ENCODE measurements at places on chromosomes 6 and 20. TPM values are rescaled to one million over a fixed set of nuclear protein-coding genes. Genes with fewer than 3 reads are reported as not detected.

DNA sequence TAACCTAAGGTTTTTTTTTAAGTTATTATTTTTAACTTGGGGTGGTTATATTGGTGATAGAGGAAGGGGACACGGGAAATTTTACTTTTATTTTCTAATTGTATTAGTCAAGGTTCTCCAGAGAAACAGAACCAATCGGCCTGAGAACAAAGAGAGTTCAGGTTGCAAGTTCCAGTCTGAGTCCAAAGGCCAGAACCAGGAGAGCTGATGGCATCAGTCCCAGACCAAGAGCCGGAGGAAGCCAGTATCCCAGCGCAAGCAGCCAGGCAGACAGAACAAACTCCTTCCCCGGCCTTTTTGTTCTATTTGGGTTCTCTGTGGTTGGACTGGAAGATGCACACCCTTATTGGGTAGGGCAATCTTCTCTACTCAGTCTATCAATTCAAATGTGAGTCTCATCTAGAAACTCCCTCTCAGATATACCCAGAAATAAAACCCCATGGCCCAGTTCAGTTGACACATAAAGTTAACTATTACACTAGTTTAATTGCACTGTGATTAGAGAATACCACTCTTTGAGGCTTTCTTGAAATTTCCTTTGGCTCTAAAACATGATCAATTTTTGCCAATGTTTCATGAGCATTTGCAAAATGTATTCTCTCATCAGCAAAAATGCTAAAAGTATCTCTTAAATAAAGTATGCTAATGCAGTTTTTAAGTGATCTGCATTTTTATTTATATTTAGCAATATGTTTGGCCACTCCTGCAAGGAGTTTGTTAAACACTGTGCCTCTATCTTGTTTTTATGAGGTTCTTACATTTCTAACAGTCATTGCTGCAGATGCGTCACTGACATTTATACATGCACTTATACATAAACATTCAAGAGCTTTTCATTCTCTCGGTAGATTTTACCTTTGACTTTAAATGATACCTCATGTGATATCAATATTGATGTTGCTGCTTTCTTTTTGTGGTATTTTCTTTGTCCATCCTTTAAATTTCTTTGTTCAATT is 103.2 kb upstream of the SSTR4 start:
- H3K4me3 ChIP-seq, result no peak overlapping the region
- DNase-seq, result no peak

- no peaks in the 10 kb centered on the region for H3K27me3 ChIP-seq
- no peak for DNase-seq
- H3K36me3 ChIP-seq, result peaks cover 88% of the 10 kb centered on the region
- H3K27ac ChIP-seq, result no peak overlapping the region
- H3K4me3 ChIP-seq, result no peak overlapping the region
- no peaks in the 10 kb centered on the region for H3K4me1 ChIP-seq
Measured at GRCh38 chr6:78947962-78948361, 80.6 kb downstream of the IRAK1BP1 start.

- no peak overlapping the region for H3K27ac ChIP-seq
- H3K4me3 ChIP-seq, result no peak overlapping the region
- no peak for DNase-seq
Measured at GRCh38 chr6:46684771-46685170, 2.9 kb upstream of the TDRD6 start.

DNA sequence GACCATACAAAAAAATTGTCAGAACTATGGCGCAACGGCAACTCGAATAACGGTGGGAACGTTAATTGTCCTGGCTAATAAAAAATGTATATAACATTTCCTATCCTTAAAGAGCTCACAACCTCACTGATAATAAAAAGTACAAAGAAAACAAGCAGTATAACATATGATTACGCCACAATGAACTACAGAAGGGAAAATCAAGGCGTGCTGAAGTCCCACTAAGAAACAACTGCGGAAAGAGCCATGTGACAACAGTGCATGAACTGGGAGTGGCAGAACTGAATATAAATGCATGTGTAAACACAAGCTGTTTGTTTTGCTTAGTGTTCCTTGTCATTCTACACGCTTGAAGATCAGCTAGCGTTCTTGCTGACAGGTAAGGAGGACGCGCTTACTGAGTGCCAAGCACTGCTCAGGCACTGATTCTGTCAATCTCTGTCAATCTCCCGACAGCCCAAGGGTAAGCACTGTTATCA is 466 bp upstream of the PSMB1 start:
- no peaks in the 10 kb centered on the region for H3K4me1 ChIP-seq
- H3K36me3 ChIP-seq, result peaks cover 9% of the 10 kb centered on the region
- H3K27ac ChIP-seq, result peak overlapping the region; percentile 90
- no peaks in the 10 kb centered on the region for H3K27me3 ChIP-seq
- no peak for DNase-seq

DNA sequence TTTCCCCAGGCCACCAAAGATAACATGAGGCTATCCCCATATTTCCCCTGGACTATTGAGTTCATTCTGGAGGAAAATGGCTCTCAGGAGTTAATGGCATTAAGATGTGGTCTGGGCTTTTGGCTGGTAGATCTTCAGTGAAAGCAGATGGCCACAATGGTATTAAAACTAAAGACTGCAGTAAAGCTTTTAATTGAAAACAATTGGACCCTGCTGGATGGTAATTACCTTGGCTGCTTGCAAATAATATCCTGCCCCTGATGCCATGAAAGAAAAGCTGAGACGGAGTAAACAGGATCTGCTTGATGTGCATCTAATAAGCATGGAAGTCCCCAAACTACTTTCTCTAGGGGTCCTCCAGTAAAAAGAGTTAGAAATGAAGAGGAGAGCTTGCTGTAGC is 255.8 kb downstream of the QKI start:
- no peaks in the 10 kb centered on the region for H3K36me3 ChIP-seq
- H3K4me1 ChIP-seq, result no peaks in the 10 kb centered on the region
- DNase-seq, result no peak
- no peak overlapping the region for H3K4me3 ChIP-seq

DNA sequence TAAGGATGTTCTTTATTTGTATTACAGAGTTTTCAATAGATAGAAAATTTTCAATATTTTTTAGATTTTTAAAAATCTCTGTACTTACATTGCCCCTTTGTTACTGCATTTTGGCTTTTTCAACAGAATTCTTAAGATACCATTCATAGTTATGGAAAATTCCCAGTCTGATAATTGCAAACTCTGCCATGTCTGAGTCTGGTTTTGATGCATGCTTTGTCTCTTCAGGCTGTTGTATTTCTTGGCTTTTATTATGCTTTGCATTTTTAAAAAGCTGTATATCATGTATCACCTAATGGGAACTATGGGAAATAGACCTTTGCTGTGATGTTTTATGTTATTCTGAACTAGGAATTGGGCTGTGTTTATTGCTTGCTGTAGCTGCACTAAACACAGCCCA is 898.9 kb upstream of the ADGRB3 start:
- no peak for DNase-seq
- no peaks in the 10 kb centered on the region for H3K36me3 ChIP-seq
- no peak overlapping the region for H3K4me3 ChIP-seq
- no peaks in the 10 kb centered on the region for H3K4me1 ChIP-seq

DNA sequence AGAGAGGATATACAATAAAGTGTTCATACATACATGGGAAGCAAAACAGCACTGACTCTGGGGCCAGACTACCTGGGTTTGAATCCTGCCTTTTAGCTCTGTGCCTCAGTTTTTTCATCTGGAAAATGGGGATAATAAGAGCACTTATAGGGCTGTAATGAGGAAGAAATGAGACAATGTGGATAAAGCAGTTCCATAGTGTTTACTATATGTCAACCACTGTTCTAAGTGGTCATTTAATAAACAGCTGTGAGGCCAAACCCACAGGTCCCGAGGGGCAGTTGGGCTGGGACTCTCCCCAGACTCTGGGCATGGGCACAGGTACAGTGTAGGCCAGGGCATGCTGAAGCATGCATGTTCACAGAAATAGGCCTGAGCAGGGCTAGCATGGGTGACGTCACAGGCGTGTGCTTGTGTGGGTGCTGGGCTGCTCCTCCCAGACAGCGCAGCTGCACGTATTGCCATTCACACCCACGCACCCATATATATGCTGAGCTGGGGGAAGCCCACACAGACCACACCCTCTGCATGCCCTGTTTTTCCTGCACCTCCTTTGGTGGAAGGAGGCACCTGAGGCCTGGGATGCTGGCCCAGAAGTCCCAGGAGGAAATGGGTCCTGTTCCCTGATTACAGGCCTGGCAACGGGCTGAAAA is 3.5 kb upstream of the PLCG1 start:
- no peaks in the 10 kb centered on the region for H3K27me3 ChIP-seq
- H3K4me3 ChIP-seq, result no peak overlapping the region
- no peak for DNase-seq
- H3K27ac ChIP-seq, result no peak overlapping the region
- H3K4me1 ChIP-seq, result no peaks in the 10 kb centered on the region

DNA sequence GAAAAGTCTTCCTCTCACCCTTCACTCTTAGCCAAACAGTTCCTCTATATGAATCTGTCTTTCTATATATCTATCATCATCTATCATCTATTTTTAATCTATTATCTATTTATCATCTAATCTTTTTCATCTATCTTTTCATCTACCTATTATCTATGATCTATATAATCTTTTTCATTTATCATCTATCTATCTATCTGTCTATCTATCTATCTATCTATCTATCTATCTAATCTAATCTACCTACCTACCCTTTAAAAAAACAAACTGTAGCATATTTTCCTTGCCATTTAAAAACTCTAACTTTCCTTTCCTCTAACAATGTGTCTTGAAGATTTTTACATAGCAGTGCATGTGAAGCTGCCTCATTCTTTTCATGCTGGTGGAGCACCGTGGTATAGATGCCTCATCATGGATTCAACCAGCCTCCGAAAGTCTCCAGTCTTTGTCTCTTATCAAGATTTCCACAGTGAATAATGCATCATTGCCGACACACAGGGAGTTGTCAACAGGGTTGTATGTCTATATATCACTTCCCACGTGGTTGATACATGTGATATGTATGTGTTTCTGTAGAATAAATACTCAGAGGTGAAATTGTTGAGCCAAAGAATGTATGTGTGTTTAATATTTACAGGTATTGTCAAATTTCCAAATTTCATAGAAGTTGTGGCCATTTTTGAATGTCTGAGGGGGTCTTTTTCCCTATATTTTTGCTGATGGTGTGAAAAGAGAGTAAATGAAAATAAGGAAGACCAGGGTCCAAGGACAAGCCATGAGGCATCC is 51.3 kb downstream of the VEGFA start:
- no peaks in the 10 kb centered on the region for H3K4me1 ChIP-seq
- no peak overlapping the region for H3K27ac ChIP-seq
- no peak for DNase-seq

DNA sequence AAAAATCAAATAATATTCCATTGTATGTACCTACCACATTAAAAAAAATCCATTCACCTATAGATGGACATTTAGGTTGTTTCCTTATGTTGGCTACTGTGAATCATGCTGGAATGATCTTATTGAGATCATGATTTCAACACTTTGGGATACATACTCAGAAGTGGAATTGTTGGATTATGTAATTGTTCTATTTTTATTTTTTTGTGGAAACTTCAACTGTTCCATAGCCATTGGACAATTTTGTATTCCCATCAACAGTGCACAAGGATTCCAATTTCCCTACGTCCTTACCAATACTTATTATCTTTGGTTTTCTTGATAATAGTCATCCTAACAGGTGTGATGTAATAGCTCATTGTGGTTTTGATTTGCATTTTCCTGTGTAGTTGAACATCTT is 834.0 kb downstream of the MAFB start:
- no peaks in the 10 kb centered on the region for H3K27me3 ChIP-seq
- H3K36me3 ChIP-seq, result no peaks in the 10 kb centered on the region
- H3K4me1 ChIP-seq, result no peaks in the 10 kb centered on the region
- no peak overlapping the region for H3K27ac ChIP-seq
- no peak for DNase-seq
- H3K4me3 ChIP-seq, result no peak overlapping the region

DNA sequence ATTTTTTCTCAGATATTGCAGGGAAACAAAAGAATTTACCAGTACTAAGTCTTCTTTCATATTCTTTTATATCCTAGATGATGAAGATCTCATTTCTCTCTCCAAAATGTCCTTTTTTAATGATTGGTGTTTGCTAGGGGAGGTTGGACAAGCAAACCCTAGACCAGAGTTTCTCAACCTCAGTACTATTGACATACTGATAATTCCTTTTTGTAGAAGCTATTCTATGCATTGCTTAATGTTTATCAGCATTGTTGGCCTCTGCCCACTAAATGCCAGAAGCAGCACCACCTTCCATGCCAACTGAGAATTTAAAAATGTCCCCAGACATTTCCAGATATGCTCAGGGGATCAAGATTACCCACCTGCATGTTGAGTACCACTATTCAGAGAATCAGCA is 14.4 kb upstream of the TFAP2B start:
- no peak for DNase-seq
- no peak overlapping the region for H3K27ac ChIP-seq
- no peaks in the 10 kb centered on the region for H3K27me3 ChIP-seq

GRCh38 chr20:4491643-4492042 is 230.1 kb upstream of the PRND start:
- no peak overlapping the region for H3K4me3 ChIP-seq
- no peak for DNase-seq
- H3K36me3 ChIP-seq, result no peaks in the 10 kb centered on the region
- H3K27me3 ChIP-seq, result no peaks in the 10 kb centered on the region

GRCh38 chr20:51218603-51219002 is 195.7 kb upstream of the KCNG1 start:
- H3K4me1 ChIP-seq, result no peaks in the 10 kb centered on the region
- DNase-seq, result no peak
- no peaks in the 10 kb centered on the region for H3K36me3 ChIP-seq
- no peak overlapping the region for H3K4me3 ChIP-seq

DNA sequence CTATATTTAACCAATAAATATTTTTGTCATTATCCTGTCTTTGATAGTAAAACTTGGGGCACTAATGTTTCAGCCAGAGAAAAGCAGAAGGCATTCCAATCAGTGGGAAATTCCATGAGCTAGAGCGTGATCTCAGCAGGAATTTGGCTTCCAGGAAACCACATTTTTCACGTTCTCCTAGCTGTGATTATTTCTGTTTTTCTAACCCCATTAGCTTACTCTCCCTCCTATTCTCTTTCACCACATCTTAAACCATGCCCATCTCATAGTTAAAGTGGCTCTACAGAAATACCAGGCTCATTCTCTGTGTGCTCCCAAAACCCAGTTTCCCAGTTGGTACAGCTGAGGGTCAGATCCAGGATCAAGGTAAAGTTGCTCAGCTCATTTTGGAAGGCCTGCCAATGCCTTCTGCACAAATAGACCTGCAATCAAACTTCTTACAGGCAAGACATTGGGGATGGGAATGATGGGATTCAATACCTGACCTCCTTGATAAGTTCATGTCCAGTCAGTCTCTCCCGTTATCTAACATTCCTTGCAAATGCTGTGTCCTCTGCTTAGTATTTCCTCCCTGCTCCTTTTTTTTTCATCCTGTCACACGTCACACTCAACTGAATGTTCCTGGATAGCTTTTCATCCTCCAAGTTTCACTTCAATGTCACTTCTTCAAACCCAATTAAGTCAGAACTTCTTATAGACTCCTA is 33.1 kb upstream of the TMEM30A start:
- peak overlapping the region; percentile 55 for H3K27ac ChIP-seq
- DNase-seq, result no peak
- H3K4me3 ChIP-seq, result no peak overlapping the region
- peaks cover 16% of the 10 kb centered on the region for H3K4me1 ChIP-seq

- no peaks in the 10 kb centered on the region for H3K36me3 ChIP-seq
- H3K4me1 ChIP-seq, result no peaks in the 10 kb centered on the region
- H3K4me3 ChIP-seq, result no peak overlapping the region
- no peak overlapping the region for H3K27ac ChIP-seq
- no peak for DNase-seq
Measured at GRCh38 chr6:111057074-111057752, 30.1 kb upstream of the SLC16A10 start.

Gene CALHM5
- 3.4 TPM for total RNA-seq

Gene STMND1
- total RNA-seq, result not detected

Gene GUCA1A
- total RNA-seq, result not detected

Gene SLC22A16
- total RNA-seq, result not detected

Gene OPRM1
- total RNA-seq, result not detected

Gene SLC35F1
- total RNA-seq, result 1.1 TPM

Gene TULP1
- not detected for total RNA-seq

Gene SIRPD
- total RNA-seq, result not detected

Gene SMLR1
- not detected for total RNA-seq

Measured in right atrium auricular region (tissue), 2 donors.